Activated CD4-positive, alpha-beta T cell treated with anti-CD3 and anti-CD28 coated beads, Interleukin-2, amount 10 ng/mL, durations not matched to agents 24 days and 14 days (primary cell): ENCODE measurements at places on chromosomes 7 and 10. TPM values are rescaled to one million over a fixed set of nuclear protein-coding genes. Genes with fewer than 3 reads are reported as not detected.

Gene EFCAB10
- total RNA-seq, result not detected in 2 replicates

DNA sequence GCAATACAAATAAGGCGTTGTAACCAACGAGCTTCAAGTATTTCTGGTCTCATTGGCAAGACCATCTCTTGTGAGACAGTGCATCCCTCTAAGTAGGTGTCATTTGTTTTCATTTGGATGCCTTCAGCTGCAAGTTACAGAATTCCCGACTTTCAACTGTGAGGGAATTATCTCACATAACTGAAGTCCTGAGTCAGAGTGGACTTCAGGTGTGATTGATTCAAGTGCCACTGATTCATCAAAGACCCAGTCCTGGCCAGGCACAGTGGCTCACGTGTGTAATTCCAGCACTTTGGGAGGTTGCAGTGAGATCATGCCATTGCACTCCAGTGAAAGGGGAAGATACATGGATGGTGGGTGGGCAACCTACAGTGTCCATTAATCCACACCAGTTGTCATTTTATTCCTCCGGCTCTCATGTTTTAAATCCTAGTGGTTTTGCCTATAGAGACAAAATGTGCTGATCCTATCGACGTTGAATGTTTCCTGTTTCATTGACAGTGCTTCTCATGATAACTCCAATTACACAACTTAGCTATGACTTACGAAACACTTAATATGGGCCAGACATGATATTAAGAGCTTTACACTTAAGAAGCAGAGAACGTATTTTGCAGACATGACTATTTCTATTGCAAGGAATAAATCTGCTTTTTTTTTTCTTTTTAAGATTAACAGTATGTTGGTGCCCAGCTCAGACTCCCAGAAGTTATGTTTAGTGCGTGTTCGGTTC, 268.0 kb downstream of the FRMD4A start:
- DNase-seq, result no peak
- H3K36me3 ChIP-seq, result no peaks in the 10 kb centered on the region

DNA sequence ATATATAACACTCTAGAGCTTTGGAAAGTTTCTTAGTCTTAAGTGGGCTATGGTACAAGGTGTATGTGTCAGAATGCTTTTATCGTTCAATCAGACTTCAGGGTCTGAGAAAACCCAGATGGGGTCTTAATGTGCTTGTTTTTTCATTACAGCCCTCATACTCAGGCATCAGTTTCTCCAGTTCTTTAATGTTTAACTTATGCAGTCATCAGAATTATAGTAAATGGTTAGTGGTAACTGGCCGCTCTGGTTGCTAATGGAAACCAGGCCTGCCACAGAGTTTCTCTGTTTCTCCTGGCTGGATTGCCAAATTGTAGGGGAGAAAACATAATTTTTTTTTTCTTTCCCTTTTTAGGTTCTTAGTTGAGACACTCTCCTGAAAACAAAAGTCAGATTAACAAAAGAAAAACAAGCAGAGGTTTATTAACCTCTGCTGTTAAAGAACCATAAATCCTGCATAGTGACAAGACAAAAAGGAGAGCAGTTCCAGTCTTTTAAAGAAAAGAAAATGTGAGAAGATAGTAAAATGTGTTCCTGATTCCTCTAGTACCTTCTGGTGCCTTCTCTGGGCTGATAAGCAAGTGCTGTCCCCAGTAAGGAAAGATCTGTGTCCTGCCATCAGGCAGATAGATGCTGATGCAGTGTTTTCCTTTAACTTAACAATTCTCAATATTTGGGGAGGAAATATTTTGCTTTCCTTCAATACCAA, 21.5 kb upstream of the GHITM start:
- H3K27ac ChIP-seq, result no peak overlapping the region
- no peak for DNase-seq
- no peaks in the 10 kb centered on the region for H3K4me1 ChIP-seq
- no peaks in the 10 kb centered on the region for H3K36me3 ChIP-seq
- H3K27me3 ChIP-seq, result peaks cover 12% of the 10 kb centered on the region

GRCh38 chr10:52906046-52906445, 133.5 kb upstream of the MBL2 start:
- H3K4me1 ChIP-seq, result no peaks in the 10 kb centered on the region
- no peaks in the 10 kb centered on the region for H3K27me3 ChIP-seq
- no peak for DNase-seq
- H3K36me3 ChIP-seq, result no peaks in the 10 kb centered on the region
- H3K27ac ChIP-seq, result no peak overlapping the region

Gene OR9A2
- total RNA-seq, result not detected in 2 replicates

Gene MMRN2
- not detected in 2 replicates for total RNA-seq

DNA sequence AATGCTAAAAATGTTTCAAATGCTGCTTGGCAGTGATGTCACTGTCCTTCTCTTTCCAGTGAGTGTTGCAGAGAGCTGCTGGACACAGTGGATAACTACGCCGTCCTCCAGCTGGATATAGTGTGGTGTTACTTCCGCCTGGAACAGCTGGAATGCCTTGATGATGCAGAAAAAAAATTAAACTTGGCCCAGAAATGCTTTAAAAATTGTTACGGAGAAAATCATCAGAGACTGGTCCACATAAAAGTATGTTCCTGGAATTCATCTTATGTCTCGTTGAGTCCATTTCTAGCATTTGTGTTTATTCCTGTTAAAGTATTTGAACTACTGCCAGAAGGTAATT, 25.2 kb downstream of the NUB1 start:
- H3K4me3 ChIP-seq, result no peak overlapping the region
- no peak overlapping the region for H3K27ac ChIP-seq
- DNase-seq, result no peak

DNA sequence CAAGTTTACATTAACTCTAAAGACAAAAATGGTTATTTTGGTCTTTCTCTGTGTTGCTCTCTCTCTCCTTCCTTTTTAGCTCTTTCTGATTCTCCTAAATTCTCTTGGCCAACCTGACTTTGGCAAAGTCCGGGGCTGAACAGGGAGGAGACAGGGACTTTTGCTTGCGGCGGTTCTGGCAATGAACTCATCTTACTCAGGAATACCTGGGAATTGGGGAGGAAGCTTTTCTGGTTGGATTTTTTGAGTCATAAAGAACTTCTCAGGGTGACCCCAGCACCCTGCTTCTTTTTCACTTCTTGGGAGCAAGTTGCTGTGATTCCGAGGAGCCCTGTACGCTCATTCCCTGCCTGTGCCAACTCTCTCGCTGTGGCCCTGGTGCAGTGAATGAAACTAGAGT, 16.0 kb downstream of the GATA3 start:
- peak overlapping the region; percentile 73 for H3K27ac ChIP-seq
- DNase-seq, result no peak
- H3K27me3 ChIP-seq, result no peaks in the 10 kb centered on the region
- H3K4me1 ChIP-seq, result peaks cover 72% of the 10 kb centered on the region
- H3K4me3 ChIP-seq, result peak overlapping the region; percentile 3

Gene GRID1
- not detected in 2 replicates for total RNA-seq

Gene C10orf143
- 2.5 and 3.0 TPM in 2 replicates for total RNA-seq

DNA sequence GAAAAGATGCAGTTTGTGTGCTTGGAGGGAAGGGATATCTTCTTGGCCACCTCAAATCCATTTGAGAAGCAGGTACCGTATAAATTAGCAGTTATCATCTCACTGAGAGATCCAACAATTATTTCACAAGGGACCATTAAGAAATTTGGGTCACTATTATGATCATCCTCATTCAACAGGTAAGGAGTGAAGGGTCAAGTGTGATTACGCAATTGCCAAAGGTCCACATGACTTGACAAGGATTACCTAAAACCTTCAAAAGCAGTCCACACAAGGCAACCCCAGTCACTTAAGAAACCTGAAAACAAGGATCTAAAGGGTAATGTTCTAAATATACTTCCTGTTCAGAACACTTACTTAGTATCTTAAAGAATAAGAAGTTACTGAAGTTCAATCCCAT, 27.4 kb downstream of the CCDC6 start:
- H3K36me3 ChIP-seq, result peaks cover 24% of the 10 kb centered on the region
- peaks cover 67% of the 10 kb centered on the region for H3K4me1 ChIP-seq
- no peak for DNase-seq
- no peaks in the 10 kb centered on the region for H3K27me3 ChIP-seq
- H3K4me3 ChIP-seq, result peak overlapping the region; percentile 54

Gene DKK1
- total RNA-seq, result not detected in 2 replicates

DNA sequence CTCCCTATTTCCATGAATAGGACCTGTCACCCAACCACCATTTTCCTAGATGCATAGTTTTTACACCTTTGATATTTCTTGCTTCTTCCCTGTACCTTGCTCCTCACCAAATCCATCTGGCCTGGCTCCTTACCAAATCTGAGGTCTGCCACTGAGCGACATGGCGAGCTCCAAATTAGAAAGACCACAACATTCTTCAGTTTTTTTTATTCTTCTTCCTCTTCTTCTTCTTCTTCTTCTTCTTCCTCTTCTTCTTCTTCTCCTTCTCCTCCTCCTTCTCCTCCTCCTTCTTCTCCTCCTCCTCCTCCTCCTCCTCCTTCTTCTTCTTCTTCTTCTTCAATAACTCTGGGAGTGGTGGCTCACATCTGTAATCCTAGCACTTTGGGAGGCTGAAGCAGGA, 7.1 kb downstream of the CPED1 start:
- peaks cover 35% of the 10 kb centered on the region for H3K27me3 ChIP-seq
- no peaks in the 10 kb centered on the region for H3K36me3 ChIP-seq
- no peak for DNase-seq
- H3K4me1 ChIP-seq, result peaks cover 6% of the 10 kb centered on the region
- no peak overlapping the region for H3K27ac ChIP-seq

DNA sequence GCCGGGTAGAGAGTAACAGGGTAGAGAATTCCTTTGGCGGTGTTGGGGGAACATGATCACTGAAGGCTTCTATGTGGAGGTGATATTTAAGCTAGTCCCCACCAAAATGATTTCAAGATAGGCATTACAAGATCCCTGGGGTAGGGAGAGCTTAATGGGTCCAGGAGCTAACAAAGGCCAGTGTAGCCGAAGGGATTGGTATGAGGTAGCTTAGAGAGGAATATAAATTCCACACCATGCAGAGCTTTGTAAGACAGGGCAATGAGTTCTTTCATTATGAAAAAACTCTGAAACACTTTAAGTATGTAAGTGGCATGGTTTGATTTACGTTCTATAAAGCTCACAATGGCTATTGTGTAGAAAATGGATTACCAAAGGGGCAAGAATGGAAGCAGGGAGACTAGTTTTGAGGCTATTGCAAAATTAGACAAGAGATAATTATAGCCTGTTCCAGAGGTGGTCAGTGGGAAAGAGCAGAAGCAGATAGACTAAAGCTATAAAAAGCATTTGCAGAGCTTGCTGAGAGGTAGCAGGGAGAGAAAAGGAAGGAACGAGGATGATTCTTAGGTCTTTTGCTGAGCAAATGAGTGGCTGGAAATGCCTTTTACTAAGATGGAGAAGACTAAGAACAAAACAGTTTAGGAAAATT, 119.7 kb upstream of the SLC25A13 start:
- H3K36me3 ChIP-seq, result no peaks in the 10 kb centered on the region
- peaks cover 12% of the 10 kb centered on the region for H3K27me3 ChIP-seq
- no peaks in the 10 kb centered on the region for H3K4me1 ChIP-seq
- no peak overlapping the region for H3K27ac ChIP-seq
- no peak for DNase-seq

- H3K36me3 ChIP-seq, result no peaks in the 10 kb centered on the region
- H3K4me1 ChIP-seq, result peaks cover 10% of the 10 kb centered on the region
- peaks cover 14% of the 10 kb centered on the region for H3K27me3 ChIP-seq
- H3K4me3 ChIP-seq, result no peak overlapping the region
- H3K27ac ChIP-seq, result no peak overlapping the region
Observed at GRCh38 chr10:86644152-86644793, 10.1 kb upstream of the OPN4 start.

DNA sequence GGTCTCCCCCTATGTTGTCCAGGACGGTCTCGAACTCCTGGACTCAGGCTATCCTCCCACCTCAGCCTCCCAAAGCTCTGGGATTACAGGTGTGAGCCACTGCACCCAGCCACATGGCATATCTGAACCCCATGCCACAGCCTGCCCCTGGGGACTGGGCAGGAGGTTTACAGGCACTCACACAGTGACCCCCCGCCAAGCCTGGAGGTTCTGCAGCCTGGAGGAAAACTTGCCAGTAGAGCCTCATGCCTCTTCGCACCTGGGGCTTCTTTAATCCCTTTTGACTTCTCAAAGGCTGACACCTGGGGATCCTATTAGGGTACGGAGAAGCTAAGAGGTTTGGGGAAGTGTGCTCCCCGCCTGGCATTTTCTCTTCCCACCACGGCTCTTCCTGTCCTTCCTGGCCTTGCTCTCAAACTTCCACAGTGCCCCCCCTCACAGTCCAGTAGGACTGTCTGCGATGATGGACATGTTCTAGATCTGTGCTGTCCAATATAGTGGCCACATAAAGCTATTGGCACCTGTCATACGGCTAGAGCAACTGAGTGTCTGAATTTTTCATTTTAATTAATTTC, 11.4 kb upstream of the KCP start:
- no peaks in the 10 kb centered on the region for H3K36me3 ChIP-seq
- no peak overlapping the region for H3K4me3 ChIP-seq
- no peak for DNase-seq
- H3K27me3 ChIP-seq, result peaks cover 46% of the 10 kb centered on the region

DNA sequence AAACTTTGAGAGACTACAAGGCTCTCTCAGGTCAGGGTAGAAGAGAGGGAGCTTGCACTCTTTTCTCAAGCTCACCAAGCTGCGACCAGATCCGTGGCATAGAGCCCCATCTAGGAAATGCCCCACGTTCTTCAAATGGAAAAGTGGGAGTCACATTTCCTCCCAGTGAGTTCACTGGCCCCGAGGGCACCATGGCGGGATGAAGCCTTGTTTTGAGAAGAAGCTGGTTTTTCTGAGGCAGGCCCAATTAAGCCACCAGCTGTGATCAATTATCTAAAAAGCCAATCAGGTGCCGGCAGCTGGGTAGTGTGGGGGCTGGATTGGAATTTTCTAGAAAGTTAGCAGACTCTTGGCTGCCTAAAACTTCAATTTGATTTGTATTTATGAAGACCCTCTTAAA, 101.4 kb downstream of the ZNF365 start:
- no peaks in the 10 kb centered on the region for H3K4me1 ChIP-seq
- H3K27ac ChIP-seq, result no peak overlapping the region
- peaks cover 10% of the 10 kb centered on the region for H3K27me3 ChIP-seq
- no peaks in the 10 kb centered on the region for H3K36me3 ChIP-seq
- no peak overlapping the region for H3K4me3 ChIP-seq

DNA sequence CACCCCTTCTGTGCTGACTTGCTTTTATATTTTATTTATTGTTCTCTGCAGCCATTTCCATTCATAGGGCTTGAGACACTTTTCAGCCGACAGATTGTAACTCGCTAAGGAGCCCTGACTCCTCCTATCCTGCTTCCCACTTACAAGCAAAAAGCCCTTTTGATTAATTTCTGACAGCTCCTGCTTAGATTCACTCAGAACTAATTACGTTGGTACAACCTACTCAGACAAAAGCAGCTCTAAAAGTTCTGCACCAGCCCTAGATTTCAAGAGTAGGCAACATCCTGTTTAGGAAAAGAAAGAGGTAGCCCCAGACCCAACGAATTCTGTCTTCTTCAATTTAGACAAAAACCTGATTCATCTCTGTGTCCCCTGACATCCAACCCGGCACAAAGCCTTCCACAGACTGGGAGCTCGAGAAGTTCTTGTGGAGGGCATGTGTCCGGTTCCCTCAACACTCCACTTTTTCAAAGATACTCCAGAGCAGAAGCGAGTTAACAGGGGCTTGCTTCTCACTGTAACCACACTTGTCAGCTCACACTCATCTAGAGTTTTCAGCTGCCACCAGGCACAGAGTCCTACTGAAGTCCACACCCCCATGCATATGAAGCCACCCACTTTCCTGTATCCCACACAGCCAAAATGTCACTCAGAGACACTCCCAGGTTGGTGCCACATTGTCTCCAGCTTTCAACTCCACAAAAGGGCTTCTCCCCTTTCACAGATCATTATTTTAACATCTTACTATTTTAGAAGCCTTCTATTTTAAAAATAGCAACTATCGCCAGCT, 113.6 kb upstream of the NFE2L3 start:
- peak overlapping the region; percentile 15 for H3K27ac ChIP-seq
- H3K4me3 ChIP-seq, result peak overlapping the region; percentile 10
- DNase-seq, result no peak

Gene KCNIP2
- 2.3 and 3.5 TPM in 2 replicates for total RNA-seq

Gene AKR1C2
- total RNA-seq, result not detected in 2 replicates

Gene PDE1C
- not detected in 2 replicates for total RNA-seq
